ENCODE measurements at places on chromosomes 12 and 14.

- no peak for DNase-seq
Observed at GRCh38 chr14:103593577-103593976, 30.8 kb downstream of the COA8 start.

- DNase-seq = no peak
Observed at GRCh38 chr14:54942913-54943312, 40.3 kb upstream of the GCH1 start.

DNA sequence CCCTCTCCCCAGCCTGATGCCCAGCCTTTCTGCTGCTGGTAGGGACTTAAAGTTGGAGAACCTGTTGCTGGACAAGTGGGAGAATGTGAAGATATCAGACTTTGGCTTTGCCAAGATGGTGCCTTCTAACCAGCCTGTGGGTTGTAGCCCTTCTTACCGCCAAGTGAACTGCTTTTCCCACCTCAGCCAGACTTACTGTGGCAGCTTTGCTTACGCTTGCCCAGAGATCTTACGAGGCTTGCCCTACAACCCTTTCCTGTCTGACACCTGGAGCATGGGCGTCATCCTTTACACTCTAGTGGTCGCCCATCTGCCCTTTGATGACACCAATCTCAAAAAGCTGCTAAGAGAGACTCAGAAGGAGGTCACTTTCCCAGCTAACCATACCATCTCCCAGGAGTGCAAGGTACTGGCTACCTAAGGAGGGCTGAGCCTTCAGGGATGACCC lies 1.6 kb downstream of the TSSK4 start:
- DNase-seq = no peak

DNA sequence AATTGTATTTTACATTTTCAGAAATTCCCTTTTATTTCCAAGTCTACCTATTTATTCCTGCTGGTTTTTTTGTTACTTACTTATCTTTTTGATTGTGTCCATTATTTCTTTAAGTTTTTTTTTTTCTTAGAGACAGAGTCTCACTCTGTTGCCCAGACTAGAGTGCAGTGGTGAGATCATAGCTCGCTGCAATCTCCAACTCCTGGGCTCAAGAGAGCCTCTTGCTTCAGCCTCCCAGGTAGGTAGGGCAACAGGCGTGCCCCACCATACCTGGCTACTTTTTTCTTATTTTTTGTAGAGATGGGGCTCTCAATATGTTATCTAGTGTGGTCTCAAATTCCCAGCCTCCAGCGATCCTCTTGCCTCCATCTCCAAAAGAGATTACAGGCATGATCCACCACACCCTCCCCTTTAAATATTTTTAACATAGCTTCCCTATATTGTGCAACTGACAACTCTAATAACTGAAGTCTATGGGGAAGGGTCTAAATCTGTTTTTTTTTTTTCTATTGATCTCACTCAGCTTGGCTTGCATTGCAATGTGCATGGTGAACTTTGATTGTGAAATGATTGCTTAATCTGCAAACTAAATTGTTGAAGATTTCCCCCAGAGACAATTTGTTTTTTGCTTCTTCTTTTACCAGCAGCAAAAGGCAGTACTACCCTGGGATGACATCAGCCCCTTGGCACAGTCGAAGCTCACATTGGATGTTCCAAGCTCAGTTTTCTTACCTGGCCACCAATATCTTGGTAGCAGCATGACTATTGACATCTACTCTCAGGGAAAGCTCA lies 25.7 kb upstream of the COCH start:
- DNase-seq = no peak

GRCh38 chr12:29582677-29583272 lies 85.3 kb upstream of the OVCH1 start:
- no peak for DNase-seq

DNA sequence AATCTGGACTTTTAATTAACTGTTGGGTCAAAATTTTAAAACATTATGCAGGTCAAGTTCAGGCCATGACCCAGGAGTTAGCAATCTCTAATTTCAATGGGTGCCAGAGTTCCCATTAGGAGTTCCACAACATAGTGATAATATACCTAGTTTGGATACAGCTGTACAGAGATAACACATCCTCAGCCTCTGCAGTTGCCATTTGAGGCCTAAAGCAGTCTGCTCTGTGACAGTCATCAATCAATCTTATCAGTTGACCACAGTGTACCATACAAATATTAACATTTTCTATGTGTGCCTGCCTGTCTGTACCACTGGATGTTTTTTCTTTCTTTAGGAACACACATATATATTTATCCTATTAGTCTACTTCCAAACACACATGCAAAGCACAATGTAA lies 54.0 kb upstream of the BBS10 start:
- no peak for DNase-seq

Data from astrocyte of the spinal cord (primary cell).